HAP-1 (cell line): ENCODE measurements at places on chromosomes 11 and 22.

DNA sequence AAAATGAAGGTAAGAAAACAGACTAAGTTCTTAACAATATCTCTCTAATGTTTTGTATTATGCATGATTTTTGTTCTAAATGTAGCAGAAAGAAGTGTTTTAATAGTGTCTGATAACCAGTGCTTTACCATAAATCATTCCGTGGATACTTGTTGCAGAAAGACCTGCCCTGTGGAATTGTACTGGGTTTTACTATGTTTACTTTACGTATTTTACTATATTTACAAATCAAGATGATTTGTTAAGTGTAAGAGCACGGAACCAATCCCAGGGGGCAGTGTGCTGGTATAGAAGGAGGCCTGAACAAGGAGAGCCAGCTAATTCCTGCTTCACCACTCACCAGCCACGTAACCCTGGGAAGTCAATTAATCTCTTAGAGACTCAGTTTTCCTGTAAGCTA is 1.4 kb downstream of the HTR3B start:
- DNase-seq = peak; percentile 72

- DNase-seq = peak; percentile 53
Measured at GRCh38 chr11:65479184-65480145, 19.4 kb upstream of the MALAT1 start.

GRCh38 chr11:64580412-64580811 is 10.6 kb upstream of the SLC22A12 start:
- DNase-seq = no peak

- DNase-seq = no peak
Measured at GRCh38 chr22:41875531-41876270, 39.2 kb downstream of the SHISA8 start.

- no peak for DNase-seq
Measured at GRCh38 chr22:20844055-20845037, 14.3 kb downstream of the PI4KA start.

DNA sequence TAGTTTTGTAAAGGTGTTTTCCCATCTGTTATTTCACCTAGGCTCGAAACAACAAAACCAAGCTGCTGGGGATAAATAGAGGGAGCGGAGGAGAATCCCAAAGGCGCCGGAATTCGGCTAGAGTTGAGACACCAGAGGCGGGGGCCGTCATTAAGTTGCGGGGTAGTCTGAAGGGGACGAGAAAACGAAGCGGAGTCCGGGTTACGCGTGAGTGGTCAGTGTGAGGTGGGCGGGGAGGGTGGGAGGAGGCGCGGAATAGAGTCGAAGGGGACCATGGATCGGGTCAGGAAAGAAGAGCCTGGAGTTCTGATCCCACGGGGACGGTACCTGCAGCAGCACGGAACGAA is 361 bp downstream of the SRPRA start:
- no peak for DNase-seq

DNA sequence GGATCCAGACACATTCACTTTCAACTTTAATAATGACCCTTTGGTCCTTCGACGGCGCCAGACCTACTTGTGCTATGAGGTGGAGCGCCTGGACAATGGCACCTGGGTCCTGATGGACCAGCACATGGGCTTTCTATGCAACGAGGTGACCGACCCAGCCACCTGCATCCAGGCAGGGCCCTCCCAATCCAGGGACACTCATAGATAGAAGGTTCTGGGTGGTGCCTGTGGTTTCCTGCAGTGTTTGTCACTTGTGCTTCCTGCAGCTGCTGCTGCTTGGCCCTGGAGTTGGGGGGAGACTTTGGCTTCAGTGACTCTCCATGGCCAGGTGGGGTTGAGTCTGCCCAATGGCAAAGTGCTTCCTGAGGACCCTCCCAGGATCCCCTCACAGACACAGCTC is 7.3 kb downstream of the APOBEC3B start:
- no peak for DNase-seq

GRCh38 chr11:19352771-19353160 is 112.0 kb upstream of the E2F8 start:
- DNase-seq = no peak

DNA sequence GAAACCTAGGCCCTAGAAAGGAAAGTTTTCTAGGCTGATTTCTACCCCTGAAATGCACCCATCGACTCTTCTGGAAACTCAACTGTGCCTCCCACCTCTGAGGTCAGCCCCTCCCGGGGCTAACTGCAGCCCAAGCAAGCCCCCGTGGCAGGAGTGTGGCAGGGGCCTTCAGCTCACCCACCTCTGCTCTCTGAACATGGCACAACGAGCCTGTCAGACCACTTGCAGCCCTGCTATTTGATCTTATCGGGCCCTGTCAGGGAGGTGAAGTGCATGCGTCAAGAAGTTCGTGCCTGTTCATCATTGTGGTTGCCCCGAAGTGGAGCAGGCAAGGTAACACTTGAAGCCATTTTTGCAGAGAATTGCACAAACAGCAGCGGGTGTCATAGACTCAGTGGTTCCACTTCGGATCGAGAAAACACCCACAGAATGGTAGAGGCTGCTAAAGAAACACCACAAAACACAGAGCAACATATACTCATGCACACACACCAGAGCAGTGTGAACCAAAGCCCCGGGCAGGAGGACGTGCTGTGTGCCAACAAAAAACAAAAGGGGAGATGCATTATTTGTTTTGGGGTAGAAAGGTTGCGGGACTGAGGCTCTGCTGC is 262.7 kb downstream of the ETS1 start:
- no peak for DNase-seq

DNA sequence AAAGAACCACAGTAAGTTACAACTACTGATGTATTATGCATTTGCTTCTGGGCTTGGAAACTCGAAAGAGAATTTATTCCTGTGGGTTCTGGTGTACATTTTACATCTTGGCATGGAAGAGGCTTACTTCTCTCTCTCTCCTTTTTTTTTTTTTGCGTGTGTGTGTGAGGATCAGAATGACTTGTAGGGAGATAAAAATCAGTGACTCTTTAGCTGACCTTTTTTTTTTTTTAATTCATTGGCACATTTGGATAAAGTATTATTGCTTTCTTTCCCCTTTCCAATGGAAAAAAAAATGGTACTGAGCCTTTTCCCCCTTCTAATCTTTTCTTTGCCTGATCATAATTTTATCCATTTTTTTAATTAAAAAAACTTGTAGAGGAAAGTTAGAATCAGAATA is 43.5 kb downstream of the EXT2 start:
- DNase-seq = no peak

- DNase-seq = no peak
Measured at GRCh38 chr11:26778000-26778757, 56.3 kb upstream of the SLC5A12 start.

DNA sequence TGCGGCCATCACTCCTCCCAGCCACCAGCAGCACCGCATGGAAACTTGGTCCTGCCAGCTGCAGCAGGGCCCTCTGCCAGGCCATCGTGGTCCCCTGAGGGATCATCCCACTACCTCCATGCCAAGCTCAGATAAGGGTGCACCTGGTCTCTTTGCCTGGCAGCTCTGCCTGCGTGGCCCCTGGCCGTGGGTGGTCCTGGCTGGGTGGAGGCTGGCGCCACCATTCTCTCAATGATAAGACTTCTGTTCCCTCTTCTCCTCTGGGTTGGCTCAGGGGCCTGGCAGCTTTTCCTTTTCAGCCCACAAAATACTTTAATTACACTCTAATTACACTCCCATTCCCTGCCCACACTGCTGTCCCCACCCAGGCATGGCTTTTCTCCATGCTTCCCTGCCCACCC is 26.8 kb upstream of the TSKU start:
- DNase-seq = no peak

- no peak for DNase-seq
Measured at GRCh38 chr11:10573556-10573955, 5.1 kb upstream of the LYVE1 start.

- no peak for DNase-seq
Measured at GRCh38 chr11:92917927-92918326, 51.5 kb upstream of the MTNR1B start.

DNA sequence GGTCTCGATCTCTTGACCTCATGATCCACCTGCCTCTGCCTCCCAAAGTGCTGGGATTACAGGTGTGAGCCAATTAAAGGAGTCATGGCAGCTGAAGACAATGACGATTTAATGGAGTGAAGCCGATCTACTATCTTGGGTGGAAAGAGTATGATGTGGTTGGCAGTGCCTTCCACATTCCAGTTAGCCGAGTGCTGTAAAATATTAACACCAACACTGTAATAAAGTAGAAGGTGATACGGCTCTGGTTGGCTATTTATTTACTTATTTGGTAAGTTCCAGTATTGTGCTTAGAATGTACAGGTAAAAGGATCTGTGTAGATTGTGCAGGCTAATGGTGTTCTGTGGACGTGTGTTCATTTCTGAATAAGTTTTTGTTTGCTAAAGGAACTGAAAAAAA is 149.6 kb upstream of the MTMR2 start:
- DNase-seq = no peak

DNA sequence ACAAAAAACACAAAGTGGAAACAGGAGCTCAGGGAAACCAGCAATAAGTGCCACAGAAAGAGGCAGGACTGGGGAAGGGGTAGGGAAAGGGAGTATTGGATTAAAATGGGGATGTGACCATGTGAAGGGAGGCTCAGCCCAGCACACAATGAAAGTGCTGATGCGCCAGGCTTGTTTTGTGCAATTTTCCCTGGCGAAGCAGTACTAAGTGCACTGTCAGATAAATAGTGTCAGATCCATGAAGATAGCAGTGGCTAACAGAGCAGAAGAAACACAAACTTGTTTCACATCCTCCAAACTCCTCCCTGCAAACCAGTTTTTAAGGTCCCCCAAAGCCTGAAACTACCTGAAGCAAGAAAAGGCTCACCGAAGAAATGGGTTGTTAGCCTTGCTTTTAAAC is 50.7 kb upstream of the RAPSN start:
- DNase-seq = no peak

DNA sequence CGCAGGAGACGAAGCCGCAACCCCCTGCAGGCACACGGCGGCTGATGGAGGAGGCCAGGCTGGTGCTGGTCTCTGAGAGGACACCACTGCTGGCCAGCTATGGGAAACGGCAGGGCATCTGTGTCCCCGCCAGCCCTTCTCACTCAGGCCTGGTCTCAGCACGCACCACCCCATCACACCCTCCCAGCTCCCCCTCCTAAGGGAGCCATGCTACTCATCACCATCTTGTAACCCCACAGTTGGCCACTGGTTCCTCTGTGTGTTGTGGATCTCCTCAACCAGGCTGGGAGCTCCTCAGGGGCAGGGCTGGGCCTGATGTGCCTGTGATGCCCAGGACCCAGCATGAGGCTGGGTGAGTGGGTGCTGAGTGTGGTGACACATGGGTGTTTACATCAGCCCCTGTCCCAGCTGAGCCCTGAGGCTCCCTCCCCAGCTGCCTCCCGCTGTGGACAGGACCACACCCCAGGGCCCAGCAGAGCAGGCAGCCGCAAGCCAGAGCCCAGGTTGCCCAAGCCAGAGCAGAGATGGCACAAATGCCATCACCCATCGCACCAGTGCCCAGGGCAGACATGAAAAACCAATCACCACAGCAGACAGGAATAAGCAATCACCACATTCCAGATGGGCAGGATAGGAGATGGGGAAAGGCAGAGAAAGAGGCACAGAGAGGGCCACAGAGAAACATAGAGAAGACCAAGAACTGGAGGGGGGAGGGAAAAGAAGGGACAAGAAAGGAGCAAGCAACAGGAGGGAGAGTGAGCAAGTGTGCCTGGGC is 8.2 kb downstream of the ARVCF start:
- no peak for DNase-seq

GRCh38 chr11:79512706-79513469 is 72.1 kb upstream of the TENM4 start:
- no peak for DNase-seq

DNA sequence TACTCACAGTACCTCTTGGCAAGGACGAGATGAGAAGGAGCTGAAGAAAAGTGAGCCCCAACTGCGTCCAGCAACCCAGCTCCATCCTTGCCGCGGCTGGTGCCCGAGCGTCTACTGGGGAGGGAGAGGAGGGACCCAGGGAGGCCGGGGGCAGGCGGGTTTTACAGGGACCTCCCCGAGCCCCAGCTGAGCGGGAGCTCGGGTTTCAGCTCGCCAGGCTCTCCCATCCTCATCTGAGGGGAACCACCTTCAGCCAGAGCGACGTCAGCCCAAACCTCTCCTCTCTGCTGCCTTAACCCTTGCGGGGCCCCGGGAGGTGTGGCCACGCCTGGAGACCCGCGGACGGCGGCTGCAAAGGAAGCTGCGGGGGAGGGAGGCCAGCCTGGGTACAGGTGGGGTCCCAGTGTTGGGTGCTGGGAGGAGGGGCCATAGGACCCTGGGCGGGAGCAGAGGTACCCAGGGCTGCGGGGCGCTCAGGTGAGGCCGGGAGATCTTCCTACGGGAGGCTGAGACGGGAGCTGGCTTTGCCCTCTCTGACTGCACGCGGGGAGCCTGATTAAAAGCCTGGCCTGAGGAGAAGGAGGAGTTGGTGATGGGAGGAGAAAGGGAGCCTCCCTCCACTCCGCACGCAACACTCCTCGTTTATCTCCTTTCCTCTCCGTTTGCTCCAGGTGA is at the start of gene PAMR1:
TSS of gene PAMR1 (minus strand) at position 116 of the 675 bp plus-strand sequence. CDS start at position 85, 31 bp downstream.
- no peak for DNase-seq

- no peak for DNase-seq
Measured at GRCh38 chr11:33618351-33618710, 82.3 kb downstream of the C11orf91 start.

- peak; percentile 63 for DNase-seq
Measured at GRCh38 chr11:123454060-123454651, 24.1 kb downstream of the GRAMD1B start.

- no peak for DNase-seq
Measured at GRCh38 chr22:20438678-20439492, 1.3 kb upstream of the SCARF2 start.

- DNase-seq = peak; percentile 35
Measured at GRCh38 chr11:68206211-68206610, 6.9 kb downstream of the KMT5B start.

DNA sequence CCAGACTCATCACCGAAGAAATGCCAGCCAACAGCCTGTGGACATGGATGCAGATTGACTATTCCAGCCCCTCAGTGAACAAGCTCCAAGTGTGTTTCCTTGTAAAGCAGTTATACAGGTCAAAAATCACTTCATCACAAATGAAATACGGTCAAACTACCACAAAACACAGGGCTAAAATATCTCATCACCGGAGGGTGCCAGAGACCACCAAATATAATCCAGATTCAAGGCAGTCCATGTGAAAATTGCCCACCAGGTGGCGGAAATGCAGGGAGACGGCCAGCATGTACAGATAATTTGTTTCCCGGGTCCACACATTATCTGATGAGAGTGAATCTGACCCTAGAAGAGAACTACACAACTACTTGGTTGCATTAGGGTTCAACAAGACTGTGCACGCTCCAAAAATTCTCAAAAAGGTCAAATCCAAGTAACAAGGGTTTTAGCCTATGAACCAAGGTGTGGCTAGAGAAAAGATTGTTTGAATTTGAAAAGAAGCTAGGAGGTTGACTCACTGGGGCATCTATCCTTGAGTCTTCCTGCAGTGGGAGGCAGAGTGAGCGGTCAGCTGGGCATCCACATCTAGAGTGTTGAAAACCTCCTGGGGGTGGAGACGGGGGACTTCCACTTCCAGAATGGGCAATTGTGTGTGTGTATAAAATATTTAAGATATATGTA is 71.7 kb downstream of the IGLL5 start:
- DNase-seq = peak; percentile 68

GRCh38 chr22:36613958-36614357 is 85.0 kb upstream of the EIF3D start:
- no peak for DNase-seq
